NCI-H1436 treated with DMSO at 0.1 percent for 48 hours (cell line): ENCODE measurements at places on chromosomes 2 and 18.

GRCh38 chr18:44837482-44838180, 156.9 kb downstream of the SETBP1 start:
- DNase-seq: no peak

DNA sequence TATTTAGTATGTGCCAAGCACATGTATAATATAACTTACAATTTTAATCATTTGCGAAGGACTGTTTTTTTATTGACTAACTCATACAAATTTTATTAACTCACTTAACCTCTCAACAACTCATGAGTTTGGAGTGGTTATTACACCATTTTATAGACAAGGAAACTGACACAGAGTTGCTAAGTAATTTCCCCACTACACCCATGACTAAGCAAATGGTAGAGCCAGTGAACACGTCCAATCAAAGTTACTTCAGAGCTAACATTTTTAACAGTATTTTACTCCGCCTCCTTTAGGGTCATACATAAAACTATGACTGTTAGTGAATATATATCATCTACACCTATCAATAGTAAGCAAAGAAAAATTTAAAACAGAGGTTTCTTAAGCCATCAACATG, 556.7 kb upstream of the FSIP2 start:
- no peak for DNase-seq

- no peak for DNase-seq
Observed at GRCh38 chr2:216657086-216657855, 24.1 kb downstream of the IGFBP2 start.

GRCh38 chr2:99935662-99936061, 206.7 kb downstream of the AFF3 start:
- no peak for DNase-seq

- no peak for DNase-seq
Observed at GRCh38 chr2:1826226-1826905, 82.1 kb upstream of the PXDN start.

- no peak for DNase-seq
Observed at GRCh38 chr18:42298759-42299675, 344.0 kb downstream of the PIK3C3 start.

- DNase-seq: no peak
Observed at GRCh38 chr2:229775614-229776313, 61.4 kb upstream of the DNER start.

- DNase-seq: no peak
Observed at GRCh38 chr2:103123516-103123915, 361.7 kb downstream of the TMEM182 start.

- no peak for DNase-seq
Observed at GRCh38 chr2:117968722-117969121, 45.1 kb downstream of the CCDC93 start.

DNA sequence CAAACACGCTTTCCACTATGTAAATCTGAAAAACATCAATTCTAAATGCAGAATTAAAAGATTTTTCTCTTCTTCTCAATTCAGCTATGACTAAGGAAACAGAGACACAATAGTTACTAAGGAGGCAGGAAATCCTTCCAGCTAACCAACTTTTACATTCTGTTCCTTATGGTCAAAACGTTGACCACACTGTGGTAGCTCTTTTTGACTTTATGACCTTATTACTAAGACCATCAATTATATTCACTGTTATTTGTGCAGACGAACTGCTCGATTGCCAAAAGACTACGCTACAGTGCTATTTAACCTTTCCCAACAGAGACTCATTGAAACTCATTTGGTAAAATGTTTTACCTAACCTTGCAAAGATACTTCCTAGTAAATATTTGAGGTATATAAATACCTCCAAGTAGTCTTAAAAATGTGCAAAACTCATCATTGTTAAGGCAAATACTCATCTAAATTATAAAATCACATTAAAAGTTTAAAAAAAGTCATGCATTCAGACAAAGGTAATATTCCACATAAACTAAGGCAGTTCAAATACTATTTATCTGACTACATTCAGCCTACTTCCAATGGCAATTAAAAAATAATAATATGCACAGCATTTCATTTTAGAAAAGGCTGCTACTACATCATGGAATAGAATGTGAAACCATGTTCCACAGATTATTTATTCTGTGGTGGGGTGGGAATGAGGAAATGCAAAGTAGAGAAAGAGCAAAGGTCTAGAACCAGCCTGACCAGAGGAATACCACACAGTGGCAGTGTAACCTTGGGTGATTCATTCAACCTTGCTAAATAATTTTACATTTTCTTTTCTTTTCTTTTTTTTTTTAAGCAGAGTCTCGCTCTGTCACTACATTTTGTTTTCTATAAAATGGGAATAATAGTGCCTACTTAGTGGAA, 139.9 kb downstream of the THADA start:
- no peak for DNase-seq

GRCh38 chr2:551621-552020, 125.6 kb downstream of the TMEM18 start:
- no peak for DNase-seq

- no peak for DNase-seq
Observed at GRCh38 chr2:231277962-231278361, 79.5 kb downstream of the ARMC9 start.

- DNase-seq: no peak
Observed at GRCh38 chr2:150572194-150572766, 84.8 kb upstream of the RND3 start.
